ENCODE measurements at places on chromosomes 12 and 14. TPM values are rescaled to one million over a fixed set of nuclear protein-coding genes. Genes with fewer than 3 reads are reported as not detected.

- peak; percentile 12 for DNase-seq
Observed at GRCh38 chr14:63039866-63040265, 5.4 kb downstream of the KCNH5 start.

DNA sequence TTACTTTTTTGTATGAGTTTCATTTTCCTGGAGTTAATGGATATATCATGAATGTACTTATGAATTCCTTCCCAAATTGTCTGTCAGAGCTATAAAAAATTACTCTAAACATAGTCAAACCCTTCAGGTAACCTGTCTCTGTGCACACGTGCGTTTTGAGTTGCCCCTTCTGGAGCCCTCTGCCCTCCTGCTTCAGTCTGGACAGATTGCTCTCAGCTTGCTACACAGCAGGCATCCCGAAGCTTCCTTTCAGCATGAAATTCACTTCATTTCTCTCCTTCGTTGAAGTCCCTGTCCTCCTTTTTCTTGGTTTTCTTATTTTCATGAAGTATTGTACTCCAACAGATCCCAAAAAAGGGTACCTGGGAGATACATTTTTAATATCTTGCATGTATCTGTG is 47.3 kb downstream of the FNTB start:
- no peak for DNase-seq

DNA sequence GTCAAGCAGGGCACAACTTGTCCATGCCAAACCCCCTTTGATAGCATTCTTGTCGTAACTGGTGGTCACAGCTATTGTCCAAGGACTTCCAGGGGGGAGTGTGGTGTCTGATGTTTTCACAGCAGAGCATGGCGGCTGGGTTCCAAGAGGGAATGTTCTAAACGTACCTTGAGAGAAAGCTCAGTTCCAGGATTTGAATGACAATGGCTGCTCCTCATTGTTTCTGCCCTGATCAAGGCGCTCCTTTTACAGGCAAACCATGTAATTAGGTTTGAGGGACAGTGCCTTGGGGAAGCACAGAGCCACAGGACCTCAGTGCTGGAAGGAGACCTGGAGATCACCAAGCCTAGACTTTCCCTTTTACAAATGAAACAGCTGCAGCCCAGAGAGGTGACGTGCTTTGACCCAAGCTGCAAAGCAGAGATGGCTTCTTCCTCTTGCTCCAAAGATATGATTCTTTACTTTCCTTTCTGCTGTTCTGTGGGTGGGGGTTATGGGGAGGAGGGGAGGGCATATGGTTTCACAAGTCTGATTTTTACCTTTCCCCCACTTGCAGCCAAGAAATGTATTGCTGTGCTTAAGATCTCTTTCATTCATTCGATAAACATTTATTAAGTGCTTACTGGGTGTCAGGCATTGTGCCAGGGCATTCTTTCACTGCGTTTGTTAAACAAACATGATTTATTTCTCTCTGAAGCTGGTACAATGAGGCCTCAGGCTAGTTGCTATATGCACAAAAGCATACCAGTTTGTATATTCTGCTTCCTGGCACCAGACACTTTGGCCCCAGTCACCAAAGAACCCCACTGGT is 172.8 kb downstream of the KTN1 start:
- DNase-seq: no peak

DNA sequence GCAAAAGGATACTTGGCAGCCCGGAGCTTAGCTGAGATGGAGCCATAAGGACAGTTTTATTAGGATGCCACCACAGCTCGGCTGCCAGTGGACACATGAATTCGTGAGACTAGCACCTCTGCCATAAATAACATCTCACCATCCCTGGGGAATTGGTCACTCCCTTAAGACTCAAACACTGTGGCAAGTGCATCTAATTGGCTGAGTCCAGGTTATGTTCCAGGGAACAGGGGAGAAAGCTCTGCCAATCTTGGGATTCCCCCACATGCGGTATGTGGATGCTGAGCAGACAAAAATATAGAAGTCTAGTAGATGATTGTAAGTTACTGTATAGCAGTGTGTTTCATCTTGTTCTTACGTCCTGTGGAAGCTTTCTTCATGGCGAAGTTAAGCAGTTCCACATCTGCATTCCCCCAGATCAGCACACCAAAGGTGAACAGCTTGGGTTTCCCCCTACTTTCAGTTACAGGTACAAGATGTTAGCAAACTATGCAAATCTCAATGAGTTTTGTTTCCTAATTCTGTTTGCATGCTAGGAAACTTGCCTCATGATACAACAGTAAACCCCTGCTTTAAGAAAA is 131.1 kb downstream of the ETV6 start:
- DNase-seq: no peak

The FAM186B gene
- 1.0 TPM for polyA plus RNA-seq

The CLEC9A gene
- polyA plus RNA-seq: 0.38 TPM
